ENCODE measurements at places on chromosomes 3 and 15.
A peak's percentile ranks its signal among the peaks of the same experiment; 100 is the strongest.

DNA sequence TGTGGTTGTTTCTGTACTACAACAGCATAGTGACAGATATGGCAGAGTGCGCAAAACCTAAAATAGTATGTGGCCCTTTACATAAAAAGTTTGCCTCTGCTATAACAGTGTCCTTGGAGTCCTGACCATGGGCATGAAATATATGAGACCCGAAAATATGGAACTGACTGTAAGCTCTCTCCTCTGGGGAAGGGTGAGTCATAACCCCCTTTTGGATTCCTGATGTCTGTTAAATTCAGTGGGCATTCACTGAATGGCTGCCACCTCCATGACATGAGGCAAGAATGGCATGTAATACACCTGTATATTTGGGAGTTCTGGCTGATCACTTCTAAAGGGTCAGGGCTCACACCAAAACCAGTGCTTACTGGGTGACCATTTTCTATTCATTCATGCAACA lies 6.1 kb downstream of the TBC1D2B start:
- DNase-seq = no peak

DNA sequence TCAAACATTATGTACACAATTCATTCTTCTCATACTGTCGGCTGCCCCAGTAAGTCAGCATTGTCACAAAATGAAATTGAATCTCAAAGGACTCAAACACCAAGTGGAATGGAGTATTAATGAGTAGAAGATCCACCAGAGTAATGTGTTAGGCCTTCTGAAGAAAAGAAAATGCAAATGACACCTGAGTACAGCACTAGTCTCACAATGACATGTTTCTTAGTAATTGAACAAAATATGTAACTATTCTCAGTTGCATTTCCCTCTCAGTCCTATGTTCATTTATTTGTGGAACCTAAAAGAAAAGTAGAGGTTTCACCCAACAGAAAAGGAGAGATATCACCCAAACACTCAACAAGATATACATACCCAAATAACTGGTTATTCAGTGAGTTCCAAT lies 283.9 kb upstream of the THBS1 start:
- DNase-seq = no peak

DNA sequence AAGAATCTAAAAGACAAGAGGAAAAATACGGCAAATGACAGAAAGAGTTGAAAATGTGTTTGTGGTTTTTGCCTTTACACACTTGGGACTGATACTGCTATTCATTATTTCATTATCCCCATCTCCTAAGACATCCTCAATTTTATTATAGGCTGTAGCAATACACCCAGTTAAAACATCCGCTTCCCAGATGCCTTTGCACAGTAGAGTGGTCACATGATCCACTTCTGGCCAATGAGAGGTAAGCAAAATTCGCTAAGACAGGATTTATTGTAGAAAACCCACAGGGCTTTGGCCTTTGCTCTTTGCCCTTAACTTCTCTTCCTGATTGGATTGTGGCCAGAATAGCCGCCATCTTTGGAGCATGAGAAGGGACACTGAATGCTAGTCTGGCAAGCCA lies 53.2 kb upstream of the BOC start:
- no peak for DNase-seq

DNA sequence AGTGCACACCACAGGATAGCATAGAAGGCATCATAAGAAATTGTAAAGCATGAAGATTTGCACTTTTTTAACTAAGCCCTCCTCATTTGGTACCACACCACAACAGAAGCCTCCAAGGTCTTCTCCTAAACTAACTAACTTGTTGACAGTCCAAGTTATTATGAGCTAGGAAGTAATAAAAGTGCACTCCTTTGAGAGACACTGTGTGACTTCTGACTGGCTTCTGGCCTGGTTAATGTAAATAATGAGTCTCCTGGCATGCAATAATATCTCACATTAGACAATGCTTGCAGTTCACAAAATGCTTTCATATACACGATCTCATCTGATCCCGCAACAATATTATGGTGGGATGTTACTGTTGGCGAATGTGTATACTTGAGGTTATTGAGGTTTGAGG lies 103.9 kb upstream of the SLC24A5 start:
- no peak for DNase-seq

- DNase-seq = no peak
Observed at GRCh38 chr3:114866430-114866829, 280.7 kb downstream of the ZBTB20 start.

GRCh38 chr3:25653322-25653721 lies 11.4 kb downstream of the TOP2B start:
- DNase-seq = no peak

DNA sequence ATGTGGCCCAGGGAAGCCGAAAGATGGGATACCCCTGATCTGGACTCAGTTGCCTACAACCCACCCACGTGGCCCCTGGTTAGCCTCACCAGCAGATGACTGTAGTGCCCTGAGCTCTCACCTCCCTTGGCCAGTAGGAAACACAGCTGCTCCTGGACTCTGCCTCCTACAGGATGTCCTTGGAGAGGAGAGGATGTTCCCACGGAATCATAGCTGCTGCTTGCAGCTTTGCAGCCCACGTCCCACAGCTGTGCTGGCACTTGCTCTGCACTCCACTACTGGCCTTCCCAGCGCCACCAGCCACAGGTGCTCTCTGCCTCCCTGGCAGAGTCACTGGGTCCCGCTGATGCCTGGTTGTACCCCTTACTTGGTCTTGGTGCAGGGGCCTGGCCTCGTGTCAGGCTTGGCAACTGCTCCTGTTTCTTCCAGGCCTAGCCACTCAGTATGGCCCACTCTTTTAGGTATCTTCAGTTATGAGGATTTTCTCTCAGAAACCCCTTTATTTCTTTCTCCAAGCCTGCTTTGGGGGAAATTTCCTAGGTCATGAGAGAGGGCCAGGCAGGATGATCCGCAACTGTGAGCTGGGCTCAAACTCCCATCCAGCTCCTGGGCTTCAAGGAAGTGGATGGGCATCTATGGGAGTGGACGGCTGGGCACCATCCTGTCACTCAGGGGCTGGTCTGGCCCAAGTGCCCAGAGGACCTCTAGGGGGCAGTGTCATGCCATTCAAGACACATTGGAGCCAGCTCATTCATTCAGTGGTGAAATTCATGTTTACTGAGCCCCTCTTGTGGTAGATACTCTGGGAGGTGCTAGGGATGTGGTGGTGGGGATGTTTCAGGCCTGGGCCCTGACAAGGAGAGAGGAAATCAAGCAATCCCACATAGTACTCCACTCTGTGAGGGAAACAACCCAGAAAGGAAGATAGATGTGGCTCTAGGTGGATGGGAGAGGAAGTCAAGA lies 16.2 kb upstream of the VILL start:
- peak; percentile 44 for DNase-seq

GRCh38 chr3:138786788-138787271 lies 47.9 kb downstream of the PIK3CB start:
- DNase-seq = no peak
